ENCODE measurements at places on chromosomes 1 and 21. TPM values are rescaled to one million over a fixed set of nuclear protein-coding genes. Genes with fewer than 3 reads are reported as not detected.

GRCh38 chr1:172266528-172267174, 153.8 kb upstream of the C1orf105 start:
- no peak for DNase-seq

DNA sequence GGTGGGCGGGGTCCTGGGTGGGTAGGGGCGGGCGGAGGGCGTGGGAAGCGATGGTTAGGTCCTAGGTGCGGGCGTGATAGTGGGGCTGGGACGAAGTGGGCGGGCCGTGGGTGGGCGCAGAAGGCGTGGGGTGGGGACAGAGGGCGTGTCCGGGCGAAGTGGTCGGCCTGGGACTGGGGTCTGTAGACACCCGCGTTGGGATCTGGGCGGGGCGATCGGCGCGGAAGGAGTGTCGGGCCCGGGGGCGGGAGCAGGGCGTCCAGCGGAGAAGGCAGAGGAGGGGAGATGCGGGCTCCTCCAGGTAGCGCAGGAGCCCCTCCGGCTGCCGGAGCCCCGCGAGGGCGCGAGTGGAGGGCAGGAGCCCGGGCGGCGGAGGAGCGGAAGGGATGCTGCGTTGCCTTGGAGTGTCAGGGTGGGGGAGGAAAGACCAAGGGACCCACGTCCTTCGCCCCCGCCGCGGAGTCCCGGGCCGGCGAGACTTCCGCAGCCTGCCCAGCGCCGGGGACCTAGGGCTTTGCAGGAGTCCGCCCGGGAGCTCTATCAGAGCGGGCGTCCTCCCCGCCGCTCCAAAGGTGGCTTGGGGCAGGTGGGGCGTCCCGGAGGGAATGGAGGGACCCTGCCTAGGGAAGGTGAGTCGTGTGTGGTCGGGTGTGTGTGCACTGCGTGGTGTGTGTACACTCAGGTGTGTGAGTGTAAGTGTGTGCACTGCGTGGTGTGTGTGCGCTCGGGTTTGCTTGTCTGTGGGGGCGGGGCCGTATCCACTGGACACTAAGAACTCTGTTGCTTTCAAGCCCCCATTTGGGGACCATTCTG, 27.0 kb upstream of the PRSS38 start:
- peak; percentile 81 for DNase-seq

GRCh38 chr1:198424441-198424840, 116.0 kb downstream of the ATP6V1G3 start:
- DNase-seq: no peak

DNA sequence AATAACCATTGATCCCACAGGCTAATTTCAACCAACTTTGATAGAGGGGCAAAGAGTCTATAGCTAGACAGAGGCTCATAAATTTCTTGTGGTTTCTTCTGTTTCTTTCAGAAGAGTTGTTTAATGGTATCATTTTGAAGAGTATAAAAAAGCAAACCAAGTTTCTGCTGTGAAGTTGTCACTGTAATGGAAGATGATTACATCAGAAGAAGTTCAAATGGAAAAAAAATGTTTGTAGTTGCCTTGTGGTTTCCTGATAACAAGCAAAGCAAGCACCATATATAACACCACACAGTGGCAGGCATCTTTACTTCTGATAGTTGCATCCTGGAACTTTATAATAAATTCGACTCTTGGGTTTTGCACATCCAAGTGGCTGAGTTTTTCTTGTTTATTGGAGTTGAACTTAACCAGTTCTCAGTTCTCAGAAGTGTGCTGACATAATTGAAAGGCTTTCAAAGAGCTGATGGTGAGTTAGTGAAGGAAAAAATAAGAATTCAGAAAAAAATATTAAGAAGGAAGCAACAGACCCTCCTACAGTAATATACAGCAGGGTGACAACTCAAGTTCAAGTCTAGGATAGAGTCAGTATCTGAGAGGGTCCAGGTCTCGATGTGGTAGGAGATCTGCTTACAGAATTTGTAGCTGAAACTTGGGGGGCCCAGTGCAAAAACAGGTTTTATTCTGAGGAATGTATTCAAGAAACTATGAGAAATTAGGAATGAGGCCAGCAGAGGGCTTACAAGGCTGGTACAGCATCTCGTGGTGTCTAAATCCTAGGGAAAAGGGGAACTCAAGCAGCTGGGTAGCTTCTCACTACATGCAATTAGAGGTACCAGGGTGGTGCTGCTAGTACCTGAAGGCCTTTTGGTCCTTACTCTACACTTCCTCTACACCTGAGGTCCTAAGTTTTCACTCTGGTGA, 123.5 kb downstream of the CRB1 start:
- no peak for DNase-seq

DNA sequence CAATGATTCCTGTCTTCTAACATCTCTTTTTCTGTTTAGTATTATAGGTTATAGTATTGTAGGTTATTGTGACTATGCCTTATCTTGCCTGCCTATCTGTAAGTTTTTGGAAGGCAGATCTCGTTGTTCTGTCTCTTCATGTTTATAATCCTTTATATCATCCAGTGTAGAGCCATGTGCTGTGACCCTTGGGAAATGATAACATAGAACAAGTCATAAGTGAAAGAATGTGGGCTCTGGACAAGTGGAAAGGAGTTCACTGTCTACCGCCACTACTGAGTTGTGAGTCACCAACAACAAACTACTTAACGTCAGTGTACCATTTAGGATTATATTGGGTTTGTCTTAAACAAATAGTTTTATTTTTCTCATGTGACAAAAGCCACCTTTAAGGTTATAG, 139.3 kb downstream of the LYPLAL1 start:
- DNase-seq: no peak

- DNase-seq: no peak
Measured at GRCh38 chr1:94270801-94271203, 33.4 kb upstream of the ARHGAP29 start.

- no peak for DNase-seq
Measured at GRCh38 chr1:11804666-11805421, 920 bp downstream of the MTHFR start.

DNA sequence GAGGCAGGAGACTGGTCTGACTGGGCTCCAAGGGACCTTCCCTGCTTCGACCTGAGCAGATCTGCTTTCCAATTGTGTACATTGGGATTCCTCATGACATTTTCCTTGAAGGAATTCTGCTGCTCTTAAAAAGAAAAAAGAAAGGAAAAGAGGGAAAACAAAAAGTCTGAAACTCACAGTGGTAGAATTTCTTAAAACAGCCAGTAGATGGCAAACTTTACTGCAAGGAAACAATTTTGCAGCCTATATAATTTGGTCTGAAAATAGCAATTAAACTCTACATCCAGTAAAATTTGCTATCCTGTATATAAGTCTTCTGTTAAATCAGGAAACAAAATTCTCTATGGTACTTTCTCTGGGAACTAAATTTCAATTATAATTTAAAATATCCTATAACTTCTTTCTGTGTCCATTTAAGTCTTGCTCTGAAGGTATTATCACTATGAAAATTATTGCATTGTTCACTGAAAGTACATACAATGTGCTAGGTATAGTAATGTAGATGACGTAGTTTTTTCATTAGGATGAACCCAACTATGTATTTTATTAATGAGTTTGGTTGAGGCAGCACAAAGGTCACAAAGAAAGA, 59.8 kb downstream of the CRB1 start:
- no peak for DNase-seq

DNA sequence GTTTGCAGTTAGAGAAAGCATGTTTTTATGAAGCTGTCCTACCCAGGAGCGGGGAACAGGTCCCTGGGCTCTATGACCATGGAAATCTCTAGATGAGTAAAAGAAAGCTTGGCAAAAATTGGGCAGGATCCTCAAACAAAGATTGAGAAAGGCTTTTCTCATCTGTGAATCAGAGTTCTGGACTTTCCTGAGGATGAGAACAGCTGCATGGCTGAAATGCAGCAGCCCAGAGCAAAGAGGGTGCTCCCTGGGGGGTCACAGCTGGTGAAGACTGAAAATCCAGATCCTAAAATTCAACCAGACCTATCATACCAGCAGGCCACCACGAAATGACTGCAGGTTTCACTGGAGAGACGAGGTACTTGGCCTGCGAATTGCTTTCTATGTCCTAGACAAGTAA, 65.7 kb upstream of the APP start:
- no peak for DNase-seq

Gene FAM177B
- total RNA-seq: 0.34 TPM

Gene C1orf141
- not detected for total RNA-seq

Gene CD53
- not detected for total RNA-seq

Measured in type B pancreatic cell (in vitro differentiated cells).